ENCODE measurements at places on chromosomes 4 and X.

DNA sequence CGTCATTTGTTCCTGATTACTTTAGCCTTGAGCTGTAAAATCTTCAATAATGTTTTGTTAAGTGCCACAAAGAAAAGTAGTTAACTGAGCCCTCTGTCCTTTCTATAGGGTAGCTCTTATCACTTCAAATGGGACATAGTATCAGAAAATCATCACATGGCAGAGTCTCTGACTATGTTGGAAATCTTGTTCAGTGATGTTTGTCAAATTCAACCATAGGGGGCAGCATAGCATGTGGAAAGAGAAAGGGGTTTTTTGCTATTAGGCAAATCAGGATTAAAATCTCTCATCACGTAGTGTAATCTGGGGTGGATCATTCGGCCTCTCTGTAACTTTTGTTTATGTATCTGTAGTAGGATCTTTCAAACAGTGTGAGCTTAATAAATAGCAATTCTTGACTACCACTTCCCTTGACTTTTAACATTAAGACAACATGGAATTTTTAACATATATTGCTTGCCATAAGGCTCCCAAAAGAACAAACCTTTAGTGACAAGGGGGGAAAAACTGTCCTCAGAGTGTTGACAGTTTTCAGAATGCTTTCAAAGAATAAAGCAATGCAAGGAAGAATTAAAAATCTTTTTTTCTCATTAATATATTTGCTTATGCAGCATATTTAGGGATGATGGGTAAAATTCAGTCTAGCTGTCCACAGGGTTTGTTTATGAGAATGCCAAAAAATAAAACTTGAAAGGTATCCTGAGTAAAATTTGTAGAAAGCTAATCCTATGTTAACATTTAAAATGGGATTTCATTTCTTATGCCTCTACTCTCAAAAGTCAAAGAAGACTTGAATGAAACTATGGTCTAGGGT is 127.2 kb downstream of the FBXW7 start:
- peak; percentile 76 for DNase-seq

- no peak for DNase-seq
Measured at GRCh38 chrX:39688219-39688575, 409.6 kb downstream of the BCOR start.

GRCh38 chr4:1855333-1856070 is 454 bp downstream of the LETM1 start:
- no peak for DNase-seq

- DNase-seq: no peak
Measured at GRCh38 chr4:16993956-16994840, 95.8 kb upstream of the LDB2 start.

DNA sequence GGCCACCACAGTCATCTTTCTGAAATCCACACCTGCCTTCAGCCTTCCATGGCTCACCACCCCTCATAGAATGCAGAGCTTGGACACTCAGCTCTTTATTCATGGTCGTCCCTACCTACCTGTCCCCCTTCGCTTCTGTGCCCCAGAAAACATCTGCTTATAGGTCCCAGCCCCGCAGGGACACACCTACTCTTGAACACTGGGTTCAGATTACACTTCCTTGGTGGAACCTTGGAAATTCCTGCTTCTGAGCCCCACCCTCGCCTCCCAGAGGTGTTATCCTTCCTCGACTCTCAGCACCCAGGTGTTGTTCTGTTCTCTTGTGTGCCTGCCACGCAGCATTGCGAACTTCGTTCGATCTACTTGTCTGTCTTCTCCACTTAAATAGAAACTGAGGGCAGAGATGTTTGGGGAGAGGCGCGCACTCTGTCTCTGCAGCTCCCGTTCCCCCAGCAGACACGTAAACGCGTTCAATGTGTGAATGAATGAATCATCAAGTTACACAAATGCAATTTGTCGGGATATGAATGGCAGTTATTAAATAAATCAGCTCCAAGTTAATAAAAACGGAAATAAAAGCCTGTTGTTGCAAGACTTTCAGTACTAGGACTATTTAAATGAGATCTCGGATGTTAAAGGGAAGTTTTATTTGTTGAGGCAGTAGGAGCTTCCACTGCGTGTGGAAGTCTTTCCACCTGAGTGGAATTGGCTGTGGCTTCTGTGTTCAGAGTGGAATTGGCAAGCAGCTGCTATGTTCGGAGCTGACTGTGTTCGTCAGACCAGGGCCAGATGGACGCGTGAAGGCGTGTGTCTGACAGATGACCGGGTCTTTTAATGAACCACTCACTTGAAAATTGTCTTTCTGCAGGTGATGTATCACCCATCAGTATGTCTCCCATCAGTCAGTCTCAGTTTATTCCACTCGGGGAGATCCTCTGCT is 95.6 kb downstream of the STOX2 start:
- no peak for DNase-seq

DNA sequence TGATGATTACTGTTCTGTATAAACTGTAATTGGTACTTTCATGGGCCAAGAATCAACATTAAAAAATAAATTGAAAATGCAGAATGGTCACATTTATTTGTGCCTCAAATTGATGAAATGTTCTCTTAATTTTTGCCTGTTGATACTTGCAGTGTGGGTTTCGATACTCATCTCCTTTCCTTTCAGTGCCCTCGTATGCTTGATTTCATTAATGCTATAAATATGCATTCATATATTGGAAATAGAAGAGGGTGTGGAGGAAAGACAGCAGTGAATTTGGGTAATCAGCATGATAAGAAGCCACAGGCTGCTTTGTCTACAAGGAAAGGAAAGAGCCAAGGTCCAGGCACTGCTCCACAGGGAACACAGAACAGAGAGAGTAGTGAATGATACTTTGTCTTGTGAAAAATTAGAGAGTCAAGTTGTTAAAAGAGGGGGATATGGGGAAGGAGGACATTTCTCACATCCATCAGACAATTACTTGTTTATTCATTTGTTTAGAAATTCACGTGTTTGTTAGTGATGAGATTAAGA is 1.0 kb upstream of the DDX60 start:
- DNase-seq: no peak

DNA sequence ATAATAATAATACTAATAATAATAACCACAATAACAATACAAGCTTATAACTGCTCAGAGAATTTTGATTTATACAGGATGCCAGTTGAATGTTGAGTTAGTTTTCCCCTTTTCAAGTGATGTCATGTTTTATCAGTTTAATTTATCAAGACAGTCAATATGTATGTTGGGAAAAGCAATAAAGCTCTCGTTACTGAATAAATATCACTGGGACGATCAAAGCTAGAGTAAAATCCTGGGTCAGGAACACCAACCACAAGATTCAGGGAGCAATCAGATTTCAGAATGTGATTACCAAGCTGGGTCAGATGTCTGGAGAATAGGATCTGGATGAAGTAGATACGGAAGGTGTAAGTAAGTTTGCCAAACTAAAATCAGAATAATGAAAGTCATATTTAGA is 179.6 kb downstream of the GRID2 start:
- no peak for DNase-seq

- no peak for DNase-seq
Measured at GRCh38 chr4:70874268-70875156, 27.7 kb upstream of the MOB1B start.

DNA sequence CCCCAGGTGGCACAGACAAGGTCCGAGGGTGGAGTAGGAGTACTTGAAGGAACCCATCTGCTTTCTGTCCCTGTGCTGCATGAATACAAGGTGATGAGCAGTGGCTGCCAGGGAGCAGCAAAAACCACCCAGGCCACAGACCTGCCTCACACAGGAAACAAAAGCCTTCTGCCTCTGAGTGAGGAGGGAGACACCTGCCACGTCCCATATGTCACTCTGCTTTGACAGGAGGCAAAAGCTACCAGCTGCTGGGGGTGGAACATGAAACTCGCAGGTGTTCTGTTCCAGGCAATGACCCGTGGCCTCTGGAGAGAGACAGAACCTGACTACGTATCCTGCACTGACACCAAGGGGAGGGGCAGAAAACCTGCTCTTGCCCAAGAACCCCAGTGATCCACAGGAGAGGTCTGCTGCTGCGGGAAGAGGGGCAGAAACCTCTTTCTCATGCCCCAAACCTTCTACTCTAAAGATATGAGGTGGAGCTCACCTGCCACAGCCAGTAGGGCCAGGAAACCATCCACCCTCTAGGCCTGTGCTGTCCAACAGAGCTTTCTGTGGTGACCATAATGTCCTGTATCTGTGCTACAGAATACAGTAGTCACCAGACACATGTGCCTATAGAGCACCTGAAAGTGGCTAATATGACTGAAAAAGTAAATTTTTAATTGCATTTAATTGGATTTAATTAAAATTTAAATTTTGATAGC is 172.9 kb downstream of the PRDM5 start:
- DNase-seq: no peak

DNA sequence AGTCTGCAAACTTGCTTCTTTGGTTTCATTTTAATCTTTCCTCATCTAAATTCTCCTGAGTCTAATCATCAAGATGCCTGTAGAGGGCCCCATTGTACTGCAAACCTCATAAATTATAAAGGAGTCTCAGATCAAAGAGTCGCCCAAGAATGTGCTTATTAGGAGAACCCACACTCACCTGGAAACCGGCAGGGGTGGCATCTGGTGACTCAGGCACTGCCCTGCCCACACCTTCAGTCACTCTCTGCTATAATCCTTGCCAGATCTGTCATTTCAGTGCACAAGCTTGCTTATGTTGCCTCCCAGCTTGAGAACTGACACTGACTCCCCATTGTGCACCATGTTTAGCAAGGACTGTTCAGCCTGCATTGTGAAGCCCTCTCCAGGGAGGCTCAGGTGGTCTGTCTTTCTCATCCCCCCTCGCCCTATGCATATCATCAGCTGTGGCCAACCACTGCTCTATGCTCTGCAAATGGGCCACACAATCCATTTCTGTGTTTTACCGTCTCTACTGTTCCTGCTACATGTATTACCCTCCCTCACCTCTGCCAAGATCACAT is 12.4 kb downstream of the EPGN start:
- DNase-seq: peak; percentile 92

Measured in Kasumi-1 (cell line).